ENCODE measurements at places on chromosomes 1 and 21.

DNA sequence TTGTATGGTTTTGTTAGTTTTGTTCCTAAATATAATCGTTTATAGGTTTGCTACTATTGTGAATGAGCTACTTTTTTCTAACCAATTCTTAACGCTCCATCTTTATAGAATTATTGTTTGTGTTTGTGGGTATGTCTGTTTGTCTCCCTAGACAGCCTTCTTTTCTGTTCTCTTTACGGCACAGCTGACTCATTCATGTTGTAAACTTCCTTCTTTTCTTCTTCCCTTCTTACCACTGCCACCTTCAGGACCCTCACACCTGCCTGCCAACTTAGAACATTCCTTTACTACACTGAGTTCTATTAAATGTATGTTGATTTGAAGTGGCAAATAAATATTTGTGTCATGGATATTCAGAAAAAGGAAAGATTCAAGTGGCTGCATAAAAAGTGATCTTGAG is 29.1 kb downstream of the AK5 start:
- no peak for DNase-seq

GRCh38 chr1:27807385-27807784 is 23.2 kb upstream of the PPP1R8 start:
- no peak for DNase-seq

GRCh38 chr21:45253633-45254459 is 33.8 kb downstream of the POFUT2 start:
- no peak for DNase-seq

GRCh38 chr1:96214982-96215381 is 506.6 kb upstream of the PTBP2 start:
- DNase-seq = no peak

DNA sequence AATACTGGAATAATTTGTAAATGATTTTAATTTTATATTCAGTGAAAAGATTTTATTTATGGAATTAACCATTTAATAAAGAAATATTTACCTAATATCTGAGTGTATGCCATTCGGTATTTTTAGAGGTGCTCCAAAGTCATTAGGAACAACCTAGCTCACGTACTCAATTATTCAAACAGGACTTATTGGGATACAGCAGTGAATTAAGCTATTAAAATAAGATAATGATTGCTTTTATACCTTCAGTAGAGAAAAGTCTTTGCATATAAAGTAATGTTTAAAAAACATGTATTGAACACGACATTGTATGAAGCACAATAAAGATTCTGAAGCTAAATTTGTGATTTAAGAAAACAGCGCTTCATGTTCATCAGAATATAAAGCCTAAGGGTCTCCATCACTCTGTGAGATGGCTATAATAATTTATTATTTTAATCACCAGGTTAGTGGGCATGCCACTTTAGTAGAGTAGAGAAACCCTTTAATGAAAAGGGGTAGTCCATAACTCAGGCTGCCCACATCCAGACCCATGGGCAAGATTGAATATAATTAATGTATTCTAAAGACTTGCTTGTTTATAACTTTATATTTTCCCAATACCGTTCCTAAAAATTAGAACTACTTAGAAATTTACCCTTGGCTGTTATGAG is 3.2 kb downstream of the CCN1 start:
- DNase-seq = no peak

- no peak for DNase-seq
Observed at GRCh38 chr1:219220945-219221344, 47.3 kb downstream of the LYPLAL1 start.

GRCh38 chr1:245290836-245291235 is 136.1 kb downstream of the KIF26B start:
- DNase-seq = no peak

- DNase-seq = no peak
Observed at GRCh38 chr21:42423685-42424084, 20.0 kb downstream of the UBASH3A start.

DNA sequence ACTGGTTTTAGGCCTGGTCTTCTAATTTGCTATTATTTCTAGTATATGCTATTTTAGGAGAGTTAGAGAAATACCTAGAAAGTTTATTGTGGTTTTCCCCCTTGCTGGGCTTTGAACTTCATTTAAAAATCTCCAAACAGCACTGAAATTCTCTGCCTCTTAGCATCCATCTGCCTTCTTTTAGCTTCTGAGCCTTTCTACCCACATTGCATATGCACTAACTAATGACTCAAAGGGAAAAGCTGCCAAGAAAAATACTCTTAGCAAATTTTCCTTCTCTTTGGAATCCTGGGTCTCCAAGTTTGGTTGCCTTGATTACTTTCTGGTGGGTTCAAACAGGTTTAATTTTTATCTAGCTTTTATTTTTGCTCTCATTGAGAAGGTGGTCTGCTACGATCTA is 408.4 kb upstream of the PTBP2 start:
- DNase-seq = no peak

DNA sequence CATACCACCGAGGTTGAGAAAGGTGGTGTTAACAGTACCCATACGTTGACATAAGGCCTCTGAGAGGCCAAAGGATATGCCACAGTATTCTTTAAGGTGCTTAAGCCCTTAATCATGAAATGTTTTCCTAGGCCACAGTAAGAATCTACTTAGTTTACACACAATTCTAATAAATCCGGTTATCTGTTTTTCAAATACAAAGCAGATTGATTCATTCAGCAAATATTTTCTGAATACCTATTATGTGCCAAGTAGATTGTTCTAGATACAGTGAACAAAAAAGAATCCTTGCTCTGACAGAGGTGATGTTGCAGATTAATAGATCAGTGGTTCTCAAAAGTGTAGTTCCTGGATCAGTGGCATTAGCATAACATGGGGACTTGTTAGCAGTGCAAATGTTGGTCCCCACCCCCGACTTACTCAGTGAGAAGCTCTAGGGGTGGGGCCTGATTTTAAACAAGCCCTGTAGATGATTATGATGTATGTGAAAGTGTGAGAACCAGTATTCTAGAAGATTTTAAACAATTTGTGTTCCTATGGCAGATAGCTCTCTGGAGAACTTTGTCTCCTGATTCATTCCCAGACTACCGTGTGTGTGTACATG is 61.6 kb downstream of the NFIA start:
- DNase-seq = no peak

DNA sequence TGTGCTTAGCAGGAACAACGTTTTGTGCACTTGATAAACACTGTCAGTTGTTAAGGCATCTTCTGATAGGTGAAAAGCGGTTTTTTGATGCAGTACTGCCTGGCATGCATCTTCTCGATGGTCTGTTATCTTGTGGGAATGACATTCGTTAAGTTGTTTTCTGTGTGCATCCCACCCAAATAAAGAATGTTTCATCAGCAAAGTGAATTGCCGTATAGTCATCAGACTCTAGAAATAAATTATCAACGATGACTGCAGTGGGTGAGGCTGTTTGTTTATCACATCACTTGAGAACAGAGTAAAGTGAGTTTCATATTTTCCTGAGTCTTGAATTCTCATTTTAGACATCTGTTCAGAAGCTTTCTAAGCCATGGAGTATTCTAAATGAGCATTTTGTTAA is 34.1 kb downstream of the NFIA start:
- DNase-seq = no peak

- no peak for DNase-seq
Observed at GRCh38 chr1:101039245-101039644, 13.7 kb upstream of the DPH5 start.

DNA sequence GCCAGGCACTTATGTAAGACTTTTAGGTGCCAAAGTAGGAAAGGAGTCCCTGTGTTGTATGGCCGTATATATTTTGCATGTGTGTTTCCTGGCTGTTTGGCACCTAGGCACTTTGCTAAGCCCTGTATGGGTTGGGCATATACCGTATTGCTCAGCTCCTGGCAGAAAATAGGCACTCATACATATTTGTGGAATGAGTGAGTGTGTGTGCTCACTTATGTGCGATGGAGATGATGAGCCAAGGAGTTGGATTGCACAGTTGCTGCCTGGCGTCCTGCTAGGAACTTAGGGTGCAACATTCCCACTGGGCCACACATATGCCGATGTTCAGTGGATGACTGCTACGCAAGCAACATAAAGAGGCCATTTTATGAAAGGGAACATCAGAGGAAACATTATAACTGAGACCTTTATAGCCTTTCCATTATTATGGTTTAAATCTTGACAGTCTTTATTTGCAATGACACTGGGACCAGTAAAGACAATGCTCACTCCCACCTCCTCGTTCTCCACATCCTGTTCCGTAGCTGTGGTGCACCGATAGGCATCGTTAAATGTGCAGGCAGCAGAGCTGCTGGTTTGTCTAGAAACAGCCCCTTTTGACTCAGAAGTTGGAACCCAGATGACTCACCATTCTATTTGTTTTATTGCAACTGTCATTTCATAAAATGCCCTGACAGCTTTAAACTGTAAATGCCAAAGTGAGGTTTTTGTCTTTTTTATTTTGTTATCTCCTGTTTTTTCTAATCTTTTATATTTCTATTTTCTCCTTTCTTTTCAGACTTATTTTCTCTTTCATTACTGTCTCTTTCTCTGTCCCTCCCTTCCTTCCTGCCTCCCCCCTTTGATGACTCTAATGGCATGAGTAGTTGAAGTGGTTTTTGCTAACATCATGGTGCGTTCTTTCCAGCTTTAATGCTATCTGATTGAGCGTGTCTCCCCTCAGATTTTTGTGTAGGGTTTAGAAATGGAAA is 36.1 kb downstream of the PEX14 start:
- peak; percentile 59 for DNase-seq

GRCh38 chr1:167860231-167860923 is 53.6 kb downstream of the ADCY10 start:
- DNase-seq = no peak

DNA sequence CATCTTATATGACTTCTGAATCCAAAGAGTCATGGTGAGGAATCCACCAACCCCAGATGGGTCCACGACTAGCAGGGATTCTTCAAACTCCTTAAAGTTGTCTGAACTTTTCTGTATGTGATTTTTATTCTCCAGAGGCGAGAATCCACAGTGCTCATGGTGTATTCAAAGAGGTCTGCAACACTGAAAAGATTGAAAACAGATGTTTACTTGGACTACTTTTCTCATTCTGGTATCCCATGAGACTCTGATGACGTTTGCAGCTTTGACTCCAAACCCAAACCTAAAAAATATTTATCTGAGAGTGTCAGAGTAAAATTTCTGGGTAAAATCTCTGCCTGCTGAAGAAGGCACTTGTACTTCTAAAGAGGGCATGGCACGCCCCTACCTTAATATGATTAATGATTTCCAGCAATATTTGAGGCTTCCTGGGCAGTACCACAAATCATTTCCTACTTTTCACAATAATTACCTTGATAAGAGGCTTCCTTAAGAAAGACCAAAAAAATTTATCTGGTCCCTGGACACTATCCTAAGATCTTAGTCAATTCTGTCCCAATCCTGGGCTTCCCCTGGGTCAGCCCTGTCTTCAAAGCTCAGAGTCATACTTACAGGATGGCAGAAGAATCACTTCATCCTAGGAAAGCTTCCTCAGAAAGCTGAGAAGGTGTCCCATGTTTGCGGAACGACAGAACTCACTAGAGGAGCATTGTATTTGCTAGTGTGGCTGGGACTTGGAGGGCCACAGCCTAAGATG is 76.5 kb upstream of the MAP10 start:
- no peak for DNase-seq

GRCh38 chr1:41360074-41360785 is 1.0 kb upstream of the FOXO6 start:
- no peak for DNase-seq

DNA sequence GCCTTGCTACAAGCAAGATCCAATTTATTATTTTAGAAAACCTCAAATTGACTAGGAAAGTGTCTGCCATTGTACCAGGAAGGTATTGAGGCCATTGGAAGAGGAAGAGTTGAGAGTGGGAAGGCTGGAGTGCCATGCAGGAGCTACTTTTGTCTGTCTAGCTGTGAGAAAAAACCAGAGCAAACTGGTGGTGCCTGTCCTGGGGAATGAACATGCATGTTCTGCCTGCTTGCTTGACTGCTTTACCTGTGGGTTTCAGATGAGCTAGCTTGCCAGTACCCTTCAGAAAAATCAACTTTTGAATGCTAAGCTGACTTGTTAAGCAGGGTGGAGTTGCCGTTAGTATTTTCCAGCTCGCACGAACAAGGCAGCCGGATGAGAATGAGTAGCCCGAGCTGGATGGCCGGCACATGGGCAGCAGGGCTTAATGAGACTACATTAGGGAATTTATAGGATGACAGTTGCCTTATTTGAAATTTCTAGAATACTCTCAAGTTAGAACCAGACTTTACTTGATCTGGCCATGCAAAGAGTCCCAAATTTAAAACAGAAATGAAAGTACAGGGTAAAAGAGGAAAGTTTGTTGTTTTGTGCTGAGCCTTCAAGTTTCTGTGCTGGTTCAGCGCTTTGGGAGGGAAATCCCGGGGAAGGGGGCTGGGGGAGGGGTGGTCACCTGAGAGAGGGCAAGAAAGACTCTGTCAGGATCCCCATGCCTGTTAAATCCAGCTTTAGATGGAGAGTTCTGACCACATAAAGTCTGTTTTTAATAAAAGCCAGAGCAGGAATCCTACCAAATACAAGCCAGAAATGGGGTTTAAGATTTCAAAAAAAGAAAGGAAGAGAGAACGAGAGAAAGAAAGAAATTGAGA is 29.6 kb upstream of the C1orf105 start:
- peak; percentile 54 for DNase-seq

- no peak for DNase-seq
Observed at GRCh38 chr21:25215698-25216384, 391.4 kb downstream of the MRPL39 start.

DNA sequence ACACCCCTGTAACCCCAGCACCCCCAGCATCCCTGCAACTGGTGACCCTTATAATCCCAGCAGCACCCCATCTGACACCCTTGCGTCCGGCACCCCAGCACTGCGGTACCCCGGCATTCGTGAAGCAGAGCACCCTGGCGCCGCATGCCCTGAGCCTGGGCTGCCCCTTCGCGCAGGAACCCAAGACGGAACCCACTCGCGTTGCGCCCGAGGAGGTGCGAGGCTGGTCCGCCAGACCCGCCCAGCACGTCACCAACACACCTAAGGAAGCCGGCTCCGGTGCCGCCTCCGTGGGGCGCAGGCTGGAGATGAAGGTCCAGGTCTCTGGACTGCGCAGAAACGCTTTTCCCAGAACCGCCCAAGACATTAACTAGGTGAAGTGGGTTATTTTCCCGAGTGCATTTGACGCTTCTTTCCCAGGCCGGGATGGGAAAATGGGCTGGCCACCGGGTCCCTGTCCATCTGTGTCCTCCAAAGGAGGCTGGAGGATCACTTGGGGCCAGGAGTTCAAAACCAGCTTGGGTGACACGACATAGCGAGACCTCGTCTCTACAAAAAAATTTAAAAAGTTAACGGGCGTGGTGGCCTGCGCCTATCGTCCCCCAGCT is 15.9 kb upstream of the RNF187 start:
- no peak for DNase-seq

GRCh38 chr1:115676498-115677181 is 34.9 kb downstream of the VANGL1 start:
- no peak for DNase-seq
